ENCODE measurements at places on chromosomes 2 and 18.

DNA sequence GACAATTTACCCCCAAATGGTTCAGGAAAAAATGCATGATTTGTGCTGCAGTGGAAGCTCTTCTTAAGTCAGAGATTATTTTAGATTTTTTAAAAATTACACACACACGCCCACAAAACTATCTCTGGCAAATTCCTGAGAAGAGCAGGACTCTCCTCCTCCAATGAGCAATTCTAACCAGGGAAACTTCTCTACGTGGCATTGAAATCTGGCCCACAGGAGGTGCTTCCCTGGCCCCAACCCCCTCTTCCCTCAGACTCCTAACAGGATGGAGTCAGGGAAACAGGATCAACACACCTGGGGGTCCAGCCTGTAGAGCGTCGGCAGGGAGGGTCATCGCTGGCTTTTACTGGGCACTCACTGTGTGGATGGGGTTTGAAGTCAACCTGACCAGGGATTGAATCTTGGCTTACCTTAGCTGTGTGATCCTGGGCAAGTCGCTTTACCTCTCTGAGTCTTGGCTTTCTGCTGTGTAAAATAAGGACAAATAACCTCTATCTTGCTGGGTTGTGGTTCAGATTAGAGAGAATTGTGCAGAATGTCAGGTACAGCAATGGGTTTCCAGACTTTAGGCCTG lies 65.4 kb upstream of the ASAP2 start:
- no peak for DNase-seq

DNA sequence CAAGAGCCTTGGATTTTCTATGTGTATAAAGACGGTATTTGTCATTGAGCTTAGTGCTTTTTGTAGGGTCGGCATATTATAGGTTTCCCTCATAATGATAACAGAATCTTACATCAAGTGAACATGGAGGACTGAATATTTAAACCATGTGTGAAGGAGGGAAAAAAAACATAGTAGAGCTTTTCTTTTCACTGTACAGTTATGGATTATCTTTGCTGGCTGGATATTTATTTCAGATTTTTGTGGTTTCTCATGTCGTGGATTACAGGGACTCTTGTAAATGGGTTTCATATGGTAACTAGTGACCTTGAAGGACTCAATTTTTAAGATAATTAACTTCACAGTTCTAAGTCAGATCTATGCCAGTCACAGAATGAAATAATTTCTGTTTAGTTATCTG lies 330.2 kb upstream of the NRP2 start:
- no peak for DNase-seq

GRCh38 chr2:179265082-179265510 lies 464 bp upstream of the SESTD1 start:
- DNase-seq: peak; percentile 70

- DNase-seq: no peak
Observed at GRCh38 chr18:80132180-80132812, 23.2 kb downstream of the ADNP2 start.

DNA sequence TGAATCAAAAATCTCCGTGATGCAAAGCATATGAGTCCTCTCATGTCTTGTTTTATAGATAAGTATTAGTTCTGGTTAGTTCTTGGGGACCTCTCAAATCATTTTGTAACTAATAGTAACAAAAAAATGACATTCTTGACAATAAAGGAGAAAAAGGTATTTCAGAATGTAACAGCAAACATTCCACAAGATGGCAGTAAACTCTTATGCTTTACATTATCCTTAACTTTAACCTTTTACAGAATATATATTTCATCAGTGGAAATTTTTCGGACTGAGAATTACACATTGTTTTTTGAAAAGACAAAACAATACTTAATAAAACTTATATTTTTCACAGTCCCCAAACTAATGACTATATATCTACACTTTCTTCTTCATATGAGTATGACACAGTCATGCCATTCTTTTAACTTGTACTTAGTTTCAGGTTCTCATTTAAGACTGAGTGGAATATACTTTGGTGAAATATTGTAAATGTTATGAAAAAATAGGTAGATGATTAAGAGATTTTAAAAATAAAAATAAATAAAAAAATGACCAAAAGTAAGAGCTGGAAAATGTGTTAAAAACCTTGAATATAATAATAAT lies 142.9 kb upstream of the NXPH2 start:
- DNase-seq: peak; percentile 40

GRCh38 chr2:120542911-120543527 lies 192.6 kb upstream of the GLI2 start:
- no peak for DNase-seq

DNA sequence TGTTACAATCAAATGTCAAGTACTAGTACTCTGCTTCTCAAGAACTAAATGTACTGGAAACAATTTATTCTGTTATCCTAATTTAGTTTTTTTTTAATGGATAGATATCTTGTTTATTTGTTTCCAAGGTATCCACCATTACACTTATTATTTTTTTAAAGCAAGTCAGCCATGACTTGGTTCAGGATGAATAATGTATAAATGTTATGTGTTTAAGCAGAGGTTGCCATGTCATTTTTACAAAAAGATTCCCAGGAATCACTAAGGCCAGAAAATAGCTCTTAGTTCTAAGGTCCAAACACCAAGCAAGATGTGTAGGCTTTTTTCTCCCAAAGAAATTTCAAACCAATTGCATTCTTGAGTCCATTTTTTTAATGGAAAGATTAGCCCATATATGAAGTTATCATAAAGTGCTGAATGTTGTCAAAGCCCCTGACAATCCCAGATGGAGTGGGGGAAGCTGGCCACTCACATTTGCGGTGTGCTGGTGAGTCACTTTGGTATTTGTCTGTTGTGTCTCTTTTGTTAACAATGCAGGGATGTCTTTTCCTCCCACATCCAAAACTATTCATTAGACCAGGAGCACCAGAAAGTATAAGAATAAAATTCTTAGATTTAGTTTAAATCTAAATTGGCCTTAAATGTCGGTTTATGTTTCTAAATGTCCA lies 158.9 kb downstream of the COL6A3 start:
- no peak for DNase-seq

- no peak for DNase-seq
Observed at GRCh38 chr2:162244541-162245031, 1.3 kb upstream of the FAP start.

- no peak for DNase-seq
Observed at GRCh38 chr2:182207049-182207746, 219.6 kb downstream of the PDE1A start.

GRCh38 chr2:164485541-164485940 lies 135.7 kb downstream of the GRB14 start:
- DNase-seq: no peak
